ENCODE measurements at places on chromosomes 11 and 22.

DNA sequence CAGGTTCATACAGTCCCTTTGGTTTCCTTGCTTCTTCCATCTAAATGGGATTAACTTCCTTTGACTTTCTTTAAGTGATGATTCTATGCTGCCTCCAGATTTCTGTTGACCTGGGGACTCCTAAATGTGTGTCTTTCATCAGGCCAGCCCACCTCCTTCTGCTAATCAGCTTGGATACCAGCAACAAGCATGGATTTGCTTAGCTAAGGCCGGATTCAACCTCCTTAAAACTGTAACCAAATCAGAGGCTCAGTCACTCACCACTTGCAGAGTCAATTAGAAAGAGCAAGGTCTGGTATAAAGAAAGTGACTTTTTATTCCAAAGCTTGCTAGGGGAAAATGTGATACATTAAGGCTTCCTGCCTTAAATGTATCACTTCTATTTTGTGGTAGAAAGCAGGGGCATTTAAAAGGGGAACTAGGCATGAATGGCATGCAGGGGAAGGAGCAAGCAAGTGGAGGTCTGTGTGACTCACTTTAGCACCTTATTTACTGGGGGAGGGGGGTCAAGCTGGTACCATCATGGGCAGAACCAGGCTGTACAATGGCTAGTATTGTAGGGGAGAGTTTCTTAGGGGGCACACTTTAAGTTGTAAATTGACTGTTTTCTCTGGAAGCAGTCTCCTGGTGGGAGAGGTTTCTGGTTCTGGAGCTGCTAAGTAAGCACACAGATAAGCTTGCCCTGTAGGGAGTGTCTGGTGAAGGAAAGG is 239.0 kb upstream of the PDGFD start:
- DNase-seq: no peak

- DNase-seq: peak; percentile 54
Observed at GRCh38 chr22:23565915-23566704, 14.0 kb downstream of the IGLL1 start.

- no peak for DNase-seq
Observed at GRCh38 chr22:22703715-22704114, 59.3 kb downstream of the GGTLC2 start.

DNA sequence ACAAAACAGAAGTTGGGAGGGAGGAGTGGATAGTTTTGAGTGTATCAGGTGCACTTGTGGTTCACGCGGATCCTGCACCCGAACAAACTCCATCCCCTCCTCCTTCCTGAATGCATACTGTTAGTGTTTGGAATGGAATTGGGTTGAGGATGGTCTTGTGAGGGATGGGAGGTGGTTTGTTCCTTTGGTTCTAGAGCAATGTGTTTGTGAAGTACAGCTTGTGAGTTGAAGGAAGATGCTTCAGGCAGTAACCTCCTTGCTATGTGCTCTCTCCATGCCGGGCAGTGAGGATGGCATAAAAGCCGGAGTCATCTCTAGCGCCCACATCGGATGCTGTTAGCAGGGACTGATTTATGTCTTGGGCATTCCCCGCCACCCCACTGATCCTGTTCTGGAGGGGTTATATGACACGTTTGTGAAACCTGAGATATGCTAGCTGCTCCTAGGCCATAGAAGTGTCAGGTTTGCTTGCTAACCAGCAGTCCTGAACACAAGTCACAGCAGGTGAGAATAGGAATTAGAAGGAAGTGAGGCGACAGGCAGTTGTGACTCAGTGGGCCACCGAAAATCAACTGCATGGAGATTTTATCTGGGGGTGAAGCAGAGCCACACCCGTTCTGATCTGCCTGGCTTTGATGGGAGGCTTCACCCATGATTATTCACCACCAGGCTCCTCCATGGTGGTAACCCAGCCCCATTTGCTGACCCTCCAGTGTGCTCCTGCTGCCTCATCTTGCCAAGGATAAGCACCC is 2.2 kb downstream of the BCR start:
- peak; percentile 82 for DNase-seq

GRCh38 chr22:43099095-43099494 is 9.9 kb upstream of the TTLL1 start:
- no peak for DNase-seq

GRCh38 chr11:1693327-1694063 is 3.5 kb upstream of the KRTAP5-6 start:
- peak; percentile 94 for DNase-seq

DNA sequence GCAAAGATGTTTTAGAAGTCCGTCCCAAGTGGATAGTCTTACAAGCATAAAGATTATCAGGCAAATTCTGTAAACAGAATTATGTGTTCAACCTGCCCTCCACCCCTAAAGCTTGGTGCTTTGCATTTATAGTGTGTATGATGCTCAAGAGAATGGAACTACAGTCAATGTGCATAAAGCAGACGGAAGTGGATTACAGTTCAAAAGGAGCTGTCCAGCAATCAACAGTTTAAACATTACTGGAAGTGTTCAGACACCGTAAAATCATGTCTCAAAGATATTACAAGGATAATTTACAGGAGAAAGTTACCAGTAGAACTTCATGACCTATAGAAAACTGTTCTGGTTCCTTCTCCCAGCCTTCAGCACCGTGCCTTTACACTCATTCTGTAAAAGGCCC is 1.0 kb downstream of the RIC3 start:
- no peak for DNase-seq

DNA sequence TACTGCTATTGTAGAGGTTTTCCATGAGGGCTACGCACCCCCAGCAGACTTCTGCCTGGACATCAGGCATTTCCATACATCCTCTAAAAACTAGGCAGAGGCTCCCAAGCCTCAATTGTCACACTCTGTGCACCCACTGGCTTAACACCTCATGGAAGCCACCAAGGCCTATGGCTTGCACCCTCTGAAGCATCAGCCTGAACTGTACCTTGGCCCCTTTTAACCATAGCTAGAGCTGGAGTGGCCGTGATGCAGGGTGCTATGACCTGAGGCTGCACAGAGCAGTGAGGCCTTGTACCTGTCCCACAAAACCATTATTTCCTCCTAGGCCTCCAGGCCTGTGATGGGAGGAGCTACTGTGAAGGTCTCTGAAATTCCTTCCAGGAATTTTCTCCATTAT is 33.9 kb downstream of the AAMDC start:
- no peak for DNase-seq

DNA sequence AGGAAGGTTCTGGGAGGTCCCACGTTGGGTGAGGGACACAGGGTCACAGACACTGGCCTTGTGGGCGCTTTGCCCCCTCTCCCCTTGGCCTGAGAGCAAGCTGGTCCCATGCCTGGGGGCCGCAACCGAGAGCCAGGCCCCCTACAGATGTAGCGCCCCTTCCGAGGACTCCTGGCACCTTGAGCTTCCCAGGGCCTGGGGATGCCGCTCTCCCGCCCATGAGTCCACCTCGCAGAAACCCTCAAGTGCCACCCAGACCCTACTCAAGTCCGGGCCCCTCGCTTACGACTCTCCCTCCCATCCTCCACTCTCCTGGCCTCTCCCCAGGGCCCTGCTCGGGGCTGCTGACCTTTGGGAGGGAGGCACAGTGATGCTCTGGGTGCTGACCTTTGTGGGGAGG is 204.0 kb downstream of the BRD1 start:
- no peak for DNase-seq

- DNase-seq: no peak
Observed at GRCh38 chr11:27075192-27075591, 34.6 kb downstream of the BBOX1 start.

- no peak for DNase-seq
Observed at GRCh38 chr11:38384568-38384967, 1786.5 kb upstream of the RAG2 start.

DNA sequence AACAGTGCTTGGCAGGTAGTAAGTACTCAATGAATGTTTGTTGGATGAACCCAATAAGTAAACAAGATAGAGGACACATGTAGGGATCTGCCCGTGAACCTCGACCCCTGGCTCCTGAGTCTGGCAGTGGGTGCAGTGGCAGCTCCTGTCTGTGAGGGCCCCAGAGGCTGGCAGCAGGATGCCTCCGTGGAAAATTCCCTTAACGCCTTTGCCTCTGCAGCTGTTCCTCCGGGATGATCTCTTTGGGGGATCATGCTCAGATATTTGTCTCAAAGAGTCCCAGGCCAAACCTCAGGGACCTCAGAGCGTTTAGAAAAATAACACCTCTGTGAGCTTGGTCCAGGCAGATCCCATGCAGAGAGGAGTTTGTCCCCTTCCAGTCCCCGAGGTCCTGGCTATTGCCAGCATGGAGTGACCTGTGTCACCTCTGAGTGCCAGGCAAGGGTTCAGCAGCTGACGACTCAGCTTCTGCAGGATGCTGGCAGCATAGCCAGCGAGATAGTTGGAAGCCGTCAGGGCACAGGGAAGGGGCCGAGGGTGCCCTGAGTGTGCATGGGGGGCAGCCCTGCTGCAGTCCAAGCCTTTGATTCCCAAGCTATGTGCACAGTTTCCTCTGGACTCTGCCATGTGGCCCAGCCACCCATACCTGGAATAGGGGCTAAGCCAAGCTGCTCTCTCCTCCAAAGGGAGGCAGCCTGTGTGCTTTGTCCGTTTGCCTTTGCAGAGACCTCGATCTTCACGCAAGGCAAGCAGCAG is 613 bp upstream of the MCHR1 start:
- no peak for DNase-seq

- no peak for DNase-seq
Observed at GRCh38 chr11:64185175-64185692, 737 bp upstream of the STIP1 start.

GRCh38 chr11:125890447-125891100 is 3.1 kb downstream of the HYLS1 start:
- no peak for DNase-seq

DNA sequence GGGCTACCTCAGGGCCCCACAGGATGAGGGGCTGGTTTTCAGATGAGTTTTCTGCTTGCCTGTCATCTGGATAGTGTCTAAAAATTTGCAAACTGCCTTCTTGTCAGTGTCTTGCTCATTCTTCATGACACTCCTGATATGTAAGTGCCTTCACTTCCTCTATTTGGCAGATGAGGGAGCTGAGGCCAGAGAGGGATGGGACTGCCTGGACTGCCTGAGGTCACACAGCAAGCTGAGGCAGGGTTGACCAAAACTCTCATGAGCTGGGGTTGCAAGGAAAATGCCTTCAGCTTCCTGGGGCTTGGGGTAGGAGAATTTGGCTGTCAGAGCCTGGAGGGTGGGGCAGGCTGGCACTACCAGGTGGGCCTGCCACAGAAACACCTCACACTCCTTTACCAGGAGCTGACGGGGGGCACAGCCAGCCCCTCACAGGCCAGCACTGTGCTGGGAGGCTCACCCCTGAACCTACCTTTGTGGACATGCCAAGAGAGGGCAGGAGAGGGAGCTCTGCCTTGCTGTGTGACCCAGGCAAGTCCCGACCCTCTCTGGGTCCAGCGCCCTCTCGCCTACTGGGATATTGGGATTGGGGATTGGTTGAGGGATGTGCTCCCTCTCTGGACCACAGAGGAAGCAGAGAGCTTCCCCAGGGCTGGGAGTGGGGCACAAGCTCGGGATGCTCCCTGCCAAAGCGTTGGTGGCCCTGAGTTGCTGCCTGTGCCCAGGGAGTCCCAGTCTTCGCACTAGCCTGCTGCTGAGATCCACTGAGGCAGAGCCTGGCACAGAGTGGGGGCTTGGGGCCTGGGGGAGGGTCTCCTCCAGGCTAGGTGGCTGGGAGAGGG is 1.9 kb upstream of the P2RY6 start:
- DNase-seq: peak; percentile 47

GRCh38 chr11:134170177-134170918 is 53.4 kb downstream of the NCAPD3 start:
- DNase-seq: no peak

GRCh38 chr22:26443901-26444690 is 15.0 kb downstream of the ASPHD2 start:
- DNase-seq: no peak

GRCh38 chr22:31126869-31127175 is 4.1 kb downstream of the INPP5J start:
- DNase-seq: no peak

- no peak for DNase-seq
Observed at GRCh38 chr11:1467270-1467669, 19.3 kb downstream of the MOB2 start.

- DNase-seq: no peak
Observed at GRCh38 chr11:112999520-112999919, 38.3 kb downstream of the NCAM1 start.

- DNase-seq: no peak
Observed at GRCh38 chr22:37336579-37336978, 54.3 kb downstream of the CYTH4 start.

DNA sequence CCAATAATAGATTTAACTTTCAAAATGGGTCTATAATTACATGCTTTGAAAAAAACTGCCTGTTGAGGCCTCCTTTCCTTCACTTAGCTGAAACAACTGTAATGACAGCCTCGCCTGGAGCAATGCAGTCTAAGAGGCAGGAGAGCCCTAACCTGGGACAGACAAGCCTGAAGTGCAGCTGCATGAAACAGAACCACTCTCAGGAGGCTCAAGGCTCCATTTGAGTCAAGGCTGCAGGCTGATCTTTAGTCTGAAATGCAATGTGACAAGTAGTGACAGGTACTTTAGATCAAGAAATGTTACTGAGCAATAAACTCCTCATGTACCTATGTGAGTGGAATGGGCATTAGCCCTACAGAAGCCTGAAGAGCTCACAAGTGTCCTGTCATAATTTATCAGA is 414.0 kb upstream of the LUZP2 start:
- no peak for DNase-seq

- DNase-seq: no peak
Observed at GRCh38 chr22:39123751-39124581, 26.9 kb downstream of the APOBEC3H start.

- DNase-seq: no peak
Observed at GRCh38 chr11:46267930-46268329, 9.5 kb upstream of the CREB3L1 start.

GRCh38 chr11:63023222-63023814 is 7.7 kb upstream of the SLC22A8 start:
- DNase-seq: no peak

GRCh38 chr22:29740216-29740615 is 20.4 kb downstream of the CABP7 start:
- DNase-seq: no peak

DNA sequence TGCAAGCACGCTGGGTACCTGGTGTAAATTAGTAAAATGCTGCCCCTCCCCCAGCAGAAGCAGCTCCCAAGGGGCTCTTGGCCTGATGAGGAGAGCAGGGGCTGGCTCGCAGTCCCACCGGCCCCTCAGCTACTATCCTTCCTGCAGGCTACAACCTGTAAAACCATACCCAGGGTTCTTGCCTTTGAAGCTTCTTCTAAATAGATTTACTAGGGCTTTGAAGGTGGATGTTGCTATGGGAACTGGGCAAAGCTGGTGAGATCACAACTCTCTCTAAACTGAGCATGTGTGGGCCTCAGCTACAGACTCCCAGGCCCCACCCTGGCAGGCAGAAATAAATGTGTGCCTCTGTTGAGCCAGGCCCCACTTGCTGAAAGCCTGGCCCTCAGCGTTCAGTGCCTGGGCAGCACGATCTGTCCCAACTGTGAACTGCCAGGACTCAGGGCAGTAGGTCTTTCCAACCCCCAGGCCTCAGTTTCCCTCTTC is 18.5 kb downstream of the CD5 start:
- no peak for DNase-seq

- DNase-seq: no peak
Observed at GRCh38 chr11:79198898-79199250, 242.0 kb downstream of the TENM4 start.

GRCh38 chr11:18243783-18244362 is 4.6 kb downstream of the SAA2 start:
- peak; percentile 65 for DNase-seq
